ENCODE measurements at places on chromosomes 12 and 14. TPM values are rescaled to one million over a fixed set of nuclear protein-coding genes. Genes with fewer than 3 reads are reported as not detected.
A peak's percentile ranks its signal among the peaks of the same experiment; 100 is the strongest.

The SRRM4 gene
- total RNA-seq, result not detected

The ASPG gene
- not detected for total RNA-seq

The CFAP54 gene
- total RNA-seq, result 0.17 TPM

The LPAR5 gene
- 2.8 TPM for total RNA-seq

DNA sequence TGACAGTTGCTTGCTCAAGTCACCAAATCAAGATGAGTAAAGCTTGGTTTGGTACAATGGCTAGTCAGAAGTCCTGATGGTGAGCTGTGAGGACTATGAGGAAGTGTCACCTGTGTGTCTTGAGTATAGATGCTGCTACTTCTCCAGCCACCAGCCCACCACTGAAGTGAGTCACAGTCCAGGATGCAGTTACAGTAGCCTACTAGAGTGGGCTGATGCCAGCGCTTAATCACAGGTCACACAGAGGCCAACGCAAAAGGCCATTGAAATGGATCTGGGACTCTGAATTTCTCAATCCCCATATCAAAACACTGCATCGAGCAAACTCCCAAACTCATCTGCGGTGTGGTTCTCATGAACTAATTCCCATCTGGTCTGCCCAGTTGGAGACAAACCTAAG, 223.1 kb downstream of the ANO6 start:
- no peak for DNase-seq

- no peak for DNase-seq
These were observed 94.9 kb upstream of the SLC16A7 start for GRCh38 chr12:59500915-59501314.

The USP30 gene
- total RNA-seq, result 9.0 TPM

GRCh38 chr14:106586098-106586704, 1059.8 kb downstream of the TMEM121 start:
- DNase-seq, result peak; percentile 44

Data from activated T-helper 1 cell treated with anti-CD3 and anti-CD28 coated beads, Interleukin-12 subunit alpha, Interleukin-12 subunit beta, Interleukin-2, Interleukin-4 antibody, amounts not matched to agents 30 ng/mL and 10 ng/mL and 1 ng/mL, durations not matched to agents 14 hours and 24 hours and 36 hours (primary cell).